ENCODE measurements at places on chromosomes 1 and 21.

DNA sequence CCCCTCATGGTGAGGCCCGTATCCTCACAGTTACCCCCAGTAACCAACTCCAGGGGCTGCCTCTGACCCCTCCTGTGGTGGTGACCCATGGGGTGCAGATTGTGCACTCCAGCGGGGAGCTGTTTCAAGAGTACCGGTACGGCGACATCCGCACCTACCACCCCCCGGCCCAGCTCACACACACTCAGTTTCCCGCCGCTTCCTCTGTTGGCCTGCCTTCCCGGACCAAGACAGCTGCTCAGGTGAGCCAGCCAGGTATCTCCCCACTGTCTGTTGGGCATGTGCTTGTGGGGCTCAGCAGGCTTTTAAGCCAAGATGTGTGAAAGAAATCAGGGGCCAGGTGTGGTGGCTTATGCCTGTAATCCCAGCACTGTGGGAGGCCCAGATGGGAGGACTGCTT is 39.9 kb downstream of the ZBTB17 start:
- no peak for DNase-seq

DNA sequence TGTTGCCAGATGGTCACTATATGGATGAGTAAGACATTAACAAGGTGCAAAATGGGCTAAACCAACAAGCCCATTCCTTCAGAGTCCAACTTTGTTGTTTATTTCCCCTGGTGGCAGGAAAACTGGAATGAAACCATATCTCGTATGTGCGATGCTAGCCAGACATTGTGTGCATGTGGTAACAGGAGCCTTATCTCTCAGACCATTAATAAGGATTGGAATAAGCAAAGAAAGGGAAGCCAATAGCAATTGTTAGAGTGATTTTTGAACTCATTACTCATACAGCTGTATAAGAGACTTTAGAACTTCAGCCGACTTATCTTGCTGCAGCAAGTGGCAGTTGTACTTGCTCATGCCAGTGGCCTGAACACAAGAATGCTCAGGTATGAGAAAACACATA is 30.0 kb upstream of the HMCN1 start:
- no peak for DNase-seq

DNA sequence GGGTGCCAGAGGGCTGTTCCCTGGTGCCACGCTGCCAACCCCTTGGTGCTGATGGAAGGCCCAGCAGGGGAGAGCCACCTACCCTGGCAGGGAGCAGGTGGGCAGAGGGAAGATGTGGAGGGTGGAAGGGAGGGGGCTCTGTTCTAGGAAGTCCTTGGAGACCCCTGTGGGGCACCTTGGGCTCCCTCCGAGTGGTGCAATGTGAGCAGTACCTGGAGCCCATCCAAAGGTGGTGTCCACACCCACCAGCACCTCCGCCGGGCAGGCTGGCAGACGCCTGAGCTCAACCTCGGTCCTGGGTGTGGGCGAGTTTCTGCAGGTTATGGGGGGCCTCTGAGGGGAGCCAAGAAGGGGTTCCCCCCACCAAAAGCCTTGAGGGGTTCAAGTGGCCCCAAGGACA is 11.3 kb upstream of the DNMT3L start:
- DNase-seq = no peak

DNA sequence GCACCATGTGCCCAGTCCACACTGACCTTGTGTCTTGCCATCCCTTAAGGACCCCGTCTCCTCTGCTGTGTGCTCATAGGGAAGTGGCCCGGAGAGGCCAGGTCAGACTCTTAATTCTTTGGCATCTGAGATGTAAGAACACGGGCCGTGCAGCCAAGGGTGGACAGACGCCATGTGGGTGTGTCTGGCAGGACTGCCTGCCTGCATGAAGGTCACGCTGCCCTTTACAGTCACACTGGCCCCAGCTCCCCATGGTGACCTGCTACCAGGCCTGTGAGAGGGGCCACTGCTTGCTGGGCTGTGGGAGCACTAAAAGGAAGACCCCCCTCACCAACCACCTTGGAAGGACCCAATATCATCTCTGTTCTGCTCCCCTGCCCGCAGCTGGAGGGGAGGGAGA is 17.7 kb downstream of the DHRS3 start:
- no peak for DNase-seq

DNA sequence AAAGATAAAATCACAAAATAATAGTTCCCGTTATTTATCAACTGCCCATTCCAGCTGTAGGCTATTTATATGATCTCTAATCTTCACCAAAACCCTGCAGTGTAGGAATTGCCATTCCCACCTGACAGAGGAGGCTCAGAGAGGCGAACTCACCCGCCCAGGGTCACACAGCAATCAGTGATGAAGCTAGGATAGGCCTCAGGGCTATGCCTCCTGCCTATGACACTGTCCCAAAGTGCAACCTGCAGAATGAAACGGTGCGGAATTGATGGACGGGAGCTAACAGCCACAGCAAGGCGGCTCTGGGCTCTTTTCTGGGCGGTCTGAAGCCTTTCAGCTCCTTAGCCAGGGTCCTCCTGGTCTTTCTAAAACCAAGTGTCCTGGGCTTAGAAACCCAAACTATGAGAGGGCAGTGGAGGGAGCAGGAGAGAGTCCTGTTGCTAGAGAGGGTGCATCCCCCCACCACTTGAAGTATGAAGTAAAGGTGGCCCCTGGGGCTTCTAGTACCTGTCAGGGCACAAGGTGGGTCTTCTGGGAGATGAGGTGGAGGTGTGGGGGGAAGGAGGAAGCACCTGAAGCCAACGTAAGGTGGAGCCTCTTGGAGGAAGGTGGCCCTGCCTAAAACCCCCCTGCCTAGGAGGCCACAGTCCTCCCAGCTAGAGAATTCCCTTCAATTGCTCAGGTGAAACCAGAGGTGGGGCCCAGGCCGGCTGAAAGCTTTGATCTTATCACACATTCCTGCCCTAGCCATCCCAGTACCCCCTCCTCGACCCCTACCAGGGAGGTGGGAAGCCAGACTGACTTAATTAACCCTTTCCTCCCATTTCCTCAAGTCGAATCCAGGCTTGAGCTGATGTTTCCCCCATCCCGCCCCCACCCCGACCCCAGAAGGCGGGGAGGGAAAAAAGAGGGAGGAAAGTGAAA is 14.8 kb downstream of the HSPG2 start:
- DNase-seq = no peak

DNA sequence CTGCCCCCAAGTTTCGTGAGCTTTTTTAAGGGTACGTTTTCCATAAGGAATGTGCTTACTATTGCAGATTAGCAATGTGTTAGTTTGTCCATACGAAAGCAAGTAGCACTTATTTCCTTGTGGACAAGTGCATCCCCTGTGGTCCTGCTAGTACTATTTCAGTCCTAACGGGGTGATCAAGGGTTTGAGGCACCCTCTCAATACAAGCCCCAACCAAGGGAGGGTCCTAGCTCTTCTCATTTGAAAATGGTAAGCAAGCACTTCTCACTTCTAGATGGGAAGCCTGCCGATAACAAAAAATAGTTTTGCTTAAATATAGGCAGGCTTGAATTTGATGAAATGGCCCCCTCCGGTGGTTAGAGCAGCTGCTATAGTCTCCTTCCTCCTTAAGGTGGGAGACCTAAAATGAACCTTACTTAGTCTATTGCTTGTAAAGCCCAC is 64.0 kb upstream of the HMCN1 start:
- DNase-seq = peak; percentile 44

DNA sequence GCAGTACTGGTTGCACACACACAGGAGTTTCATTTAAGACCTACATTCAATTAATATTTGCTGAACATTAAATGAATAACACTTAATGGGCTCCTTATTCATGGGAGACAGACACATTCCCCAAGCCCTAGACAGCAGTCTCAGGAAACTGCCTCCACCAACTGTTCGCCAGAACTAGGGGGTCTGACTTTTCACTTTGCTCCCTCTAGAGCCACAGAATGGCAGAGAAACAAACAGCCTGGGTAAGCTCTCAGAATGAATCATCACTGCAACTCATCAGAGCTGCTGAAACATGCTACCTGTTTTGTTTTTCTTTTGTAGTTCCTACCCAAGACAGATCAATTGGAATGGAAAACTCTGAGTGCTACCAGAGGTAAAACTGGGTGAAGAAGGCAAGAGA is 31.7 kb downstream of the ELK4 start:
- no peak for DNase-seq

GRCh38 chr1:9867408-9868243 is 42.4 kb downstream of the CTNNBIP1 start:
- DNase-seq = peak; percentile 75

DNA sequence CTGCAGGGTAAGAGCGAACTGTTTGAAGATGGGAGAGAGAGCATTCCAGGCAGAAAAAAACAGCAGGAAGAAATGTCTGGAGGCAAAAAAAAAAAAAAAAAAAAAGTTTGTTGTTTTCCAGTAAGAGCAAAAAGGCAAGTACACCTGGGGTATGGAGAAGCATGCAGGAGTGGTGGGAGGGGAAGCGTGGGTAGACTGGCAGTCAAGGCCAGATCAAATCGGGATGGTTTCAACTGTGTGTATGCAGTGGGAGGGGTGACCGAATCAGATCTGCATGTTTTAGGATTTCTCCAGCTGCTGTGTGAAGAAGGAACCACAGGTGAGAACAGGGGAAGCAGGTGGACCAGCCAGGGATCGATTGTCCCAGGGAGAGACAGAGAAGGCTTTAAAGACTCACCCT is 34.7 kb downstream of the CSMD2 start:
- DNase-seq = no peak

- DNase-seq = no peak
These were observed 32.6 kb downstream of the ALPL start for GRCh38 chr1:21541835-21542234.

GRCh38 chr1:149929856-149930255 is 2.3 kb upstream of the SF3B4 start:
- no peak for DNase-seq
